Stimulated activated CD8-positive, alpha-beta memory T cell treated with anti-CD3 and anti-CD28 coated beads, Interleukin-2, amount 100 ng/mL, for 48 hours (primary cell): ENCODE measurements at places on chromosomes 16 and 17.

- no peak for DNase-seq
These were observed 7.5 kb upstream of the UMOD start for GRCh38 chr16:20359997-20360396.

GRCh38 chr17:29378500-29378899 is 11.7 kb upstream of the TAOK1 start:
- DNase-seq = no peak

GRCh38 chr17:39360537-39360936 is 40.9 kb downstream of the FBXL20 start:
- no peak for DNase-seq

DNA sequence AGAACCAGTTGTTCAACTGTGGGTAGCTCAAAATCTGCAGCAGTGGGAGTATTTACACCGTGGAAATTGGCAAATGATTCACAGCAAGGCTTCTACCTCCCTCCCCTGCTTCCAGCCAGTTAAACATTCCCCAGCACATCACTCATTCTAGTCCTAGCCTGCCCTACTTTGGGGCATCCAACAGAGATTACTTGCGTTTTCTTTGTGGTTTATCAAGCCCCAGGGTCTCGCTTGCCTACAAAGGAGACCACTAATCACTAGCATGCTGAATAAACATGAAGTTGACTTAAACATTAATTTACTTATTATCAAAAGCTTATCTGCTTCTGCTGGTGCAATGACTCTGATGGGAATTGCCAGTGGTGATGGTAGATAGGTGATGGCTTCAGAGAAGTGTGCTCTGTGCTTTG is 94.5 kb downstream of the MARF1 start:
- DNase-seq = no peak

- DNase-seq = no peak
These were observed 579.2 kb upstream of the PSMD7 start for GRCh38 chr16:73717266-73717974.

DNA sequence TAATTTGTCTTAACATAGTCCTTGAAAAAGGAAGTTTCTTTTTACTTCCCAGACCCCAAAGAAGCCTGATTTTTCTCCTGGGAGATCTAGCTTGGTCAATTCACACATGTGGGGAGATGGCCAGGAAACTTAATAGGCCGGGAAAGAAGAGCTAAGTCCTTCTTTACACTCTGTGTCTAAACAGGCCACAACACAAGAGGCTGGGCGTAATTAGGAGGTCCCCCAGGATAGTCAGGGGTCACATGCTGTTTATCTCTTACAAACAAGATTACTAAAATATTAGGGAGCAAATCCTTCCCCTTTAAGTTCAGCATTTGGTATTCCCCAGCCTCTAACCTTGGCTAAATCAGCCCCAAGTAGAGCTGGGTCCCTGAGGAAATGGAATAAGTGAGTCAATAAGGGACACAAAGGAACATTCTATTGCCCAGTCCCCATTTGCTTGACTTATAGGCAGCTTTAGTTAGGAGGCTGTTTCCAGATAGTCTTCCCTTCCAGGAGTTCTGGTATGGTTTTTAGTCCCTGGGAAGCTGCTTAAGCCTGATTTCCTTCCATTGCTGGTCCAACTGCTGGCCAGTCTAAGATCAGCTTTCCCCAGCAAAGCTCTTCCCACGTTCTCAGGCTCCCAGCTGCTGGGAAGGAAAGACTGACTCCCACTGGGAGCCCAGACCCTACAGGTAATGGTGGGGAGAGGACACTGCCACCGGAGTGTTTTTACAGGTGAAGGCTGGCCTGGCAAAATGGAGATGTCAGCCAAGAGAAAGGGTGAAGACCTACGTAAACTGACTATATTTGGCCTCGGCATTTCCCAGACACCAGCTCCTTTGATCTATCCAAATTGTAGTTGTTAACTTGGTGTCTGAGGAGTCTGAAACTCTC is 14.1 kb upstream of the HOXB9 start:
- no peak for DNase-seq

DNA sequence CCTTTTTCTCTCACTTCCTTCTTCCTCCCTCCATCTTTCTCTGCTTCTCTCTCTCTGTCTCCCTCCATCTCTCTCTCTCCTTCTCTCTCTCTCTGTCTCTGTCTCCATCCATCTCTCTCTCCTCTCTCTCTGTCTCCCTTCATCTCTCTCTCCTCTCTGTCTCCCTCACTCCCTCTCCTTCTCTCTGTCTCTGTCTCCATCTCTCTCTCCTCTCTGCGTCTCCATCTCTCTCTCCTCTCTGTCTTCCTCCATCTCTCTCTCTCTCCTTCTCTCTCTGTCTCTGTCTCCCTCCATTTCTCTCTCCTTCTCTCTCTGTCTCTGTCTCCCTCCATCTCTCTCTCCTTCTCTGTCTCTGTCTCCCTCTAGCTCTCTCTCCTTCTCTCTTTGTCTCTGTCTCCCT is 194.1 kb downstream of the GSG1L start:
- DNase-seq = no peak

DNA sequence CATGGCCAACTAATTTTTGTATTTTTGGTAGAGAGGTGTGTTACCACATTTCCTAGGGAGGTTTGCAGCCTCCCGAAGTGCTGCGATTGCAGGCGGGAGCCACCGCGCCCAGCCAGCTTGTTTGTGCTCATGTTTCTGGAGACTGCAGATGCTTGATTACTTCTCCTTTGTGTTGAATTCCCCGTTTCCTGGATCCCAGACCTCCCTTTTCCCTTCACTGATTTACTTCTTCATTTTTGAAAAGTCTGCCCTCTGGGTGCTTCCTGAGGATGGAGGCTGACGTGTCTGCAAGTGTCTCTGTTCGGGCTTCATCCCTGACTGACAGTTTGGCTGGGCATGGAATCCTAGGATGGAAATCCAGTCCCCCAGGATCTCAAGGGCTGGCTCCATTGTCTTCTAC is 7.0 kb upstream of the TRIM47 start:
- DNase-seq = no peak

DNA sequence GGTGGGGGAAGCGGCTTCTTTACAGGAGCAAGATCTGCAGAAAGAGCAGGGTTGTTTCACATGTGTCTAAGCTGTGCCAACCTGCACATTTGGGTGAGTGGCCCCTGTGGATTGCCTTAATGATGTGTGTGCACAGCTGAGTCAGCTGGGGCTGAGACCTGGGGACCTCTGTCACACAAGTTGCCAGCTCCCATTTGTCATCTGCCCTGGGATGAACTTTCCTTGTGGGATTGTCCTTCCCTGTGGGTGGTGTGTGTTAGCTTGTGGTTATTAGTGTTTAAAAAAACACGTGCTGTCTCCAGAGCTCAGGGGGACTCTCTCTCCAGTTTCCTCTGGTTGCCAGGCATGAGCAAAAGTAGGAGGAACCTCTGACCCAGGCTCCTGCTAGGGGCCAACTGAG is 400.5 kb upstream of the CCL2 start:
- DNase-seq = no peak

DNA sequence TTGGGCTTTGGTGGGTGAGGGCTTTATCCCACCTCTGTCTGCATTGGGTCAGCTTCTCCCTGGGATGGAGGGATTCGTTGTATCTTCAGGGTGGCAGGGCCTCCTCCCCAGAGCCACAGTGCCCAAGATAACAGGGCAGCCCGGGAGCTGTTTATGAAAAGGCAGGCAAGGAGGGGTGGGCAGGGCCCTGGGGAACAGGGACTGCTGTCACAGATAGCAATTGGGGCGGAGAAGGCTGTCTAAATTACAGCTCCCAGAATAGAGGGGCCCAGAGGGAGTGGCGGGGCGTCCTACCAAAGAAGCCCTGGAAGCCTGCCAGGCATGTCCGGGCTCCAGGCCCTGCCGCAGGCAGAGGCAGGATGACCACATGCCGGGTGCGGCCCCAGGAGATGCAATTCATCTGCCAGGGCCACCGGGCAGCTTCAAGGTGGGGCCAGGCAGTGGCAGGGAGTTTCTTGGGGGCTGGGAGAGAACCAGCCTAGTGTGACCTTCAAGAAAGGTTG is 18.8 kb upstream of the PHOSPHO1 start:
- DNase-seq = no peak

DNA sequence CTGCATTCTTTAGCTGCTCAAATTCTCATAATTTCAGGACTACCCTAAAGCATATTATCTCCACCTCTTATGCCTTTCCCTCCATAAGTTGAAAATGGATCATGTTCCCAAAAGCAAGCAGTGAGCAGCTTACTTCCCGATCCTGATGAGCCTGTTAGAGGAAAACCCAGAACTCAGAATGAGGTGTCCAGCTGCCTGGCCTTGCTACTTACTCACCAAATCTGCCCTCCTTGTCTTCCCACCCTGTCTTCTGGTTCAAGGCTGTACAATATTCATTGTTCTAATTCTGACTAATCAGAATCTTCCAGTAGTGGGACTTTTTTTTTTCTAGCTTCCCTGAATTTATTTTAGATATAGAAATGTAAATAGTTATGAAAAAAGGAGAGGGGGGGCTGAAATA is 10.8 kb downstream of the LYRM1 start:
- no peak for DNase-seq

DNA sequence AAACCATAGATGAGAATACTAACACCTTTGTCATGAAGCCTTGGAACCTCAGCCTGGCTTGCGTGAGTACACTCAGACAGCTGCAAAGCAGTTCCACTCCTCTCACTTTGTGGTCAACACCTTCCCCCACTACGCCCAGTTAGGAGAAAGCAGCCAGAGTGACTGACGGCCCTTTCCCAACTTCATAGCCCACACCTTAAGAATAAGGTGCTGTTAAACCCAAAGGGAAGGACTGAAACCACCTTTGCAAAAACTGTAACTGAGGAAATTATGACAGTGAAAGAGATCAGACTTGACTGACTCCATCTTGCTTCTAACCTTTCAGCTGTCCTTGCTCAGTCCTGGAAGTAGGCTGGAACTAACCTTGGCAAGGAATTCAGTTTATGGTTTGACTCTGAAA is 13.7 kb downstream of the N4BP1 start:
- peak; percentile 49 for DNase-seq

GRCh38 chr17:30253312-30253711 is 17.8 kb upstream of the SLC6A4 start:
- no peak for DNase-seq

GRCh38 chr17:40547079-40547784 is 18.0 kb downstream of the CCR7 start:
- DNase-seq = peak; percentile 60

DNA sequence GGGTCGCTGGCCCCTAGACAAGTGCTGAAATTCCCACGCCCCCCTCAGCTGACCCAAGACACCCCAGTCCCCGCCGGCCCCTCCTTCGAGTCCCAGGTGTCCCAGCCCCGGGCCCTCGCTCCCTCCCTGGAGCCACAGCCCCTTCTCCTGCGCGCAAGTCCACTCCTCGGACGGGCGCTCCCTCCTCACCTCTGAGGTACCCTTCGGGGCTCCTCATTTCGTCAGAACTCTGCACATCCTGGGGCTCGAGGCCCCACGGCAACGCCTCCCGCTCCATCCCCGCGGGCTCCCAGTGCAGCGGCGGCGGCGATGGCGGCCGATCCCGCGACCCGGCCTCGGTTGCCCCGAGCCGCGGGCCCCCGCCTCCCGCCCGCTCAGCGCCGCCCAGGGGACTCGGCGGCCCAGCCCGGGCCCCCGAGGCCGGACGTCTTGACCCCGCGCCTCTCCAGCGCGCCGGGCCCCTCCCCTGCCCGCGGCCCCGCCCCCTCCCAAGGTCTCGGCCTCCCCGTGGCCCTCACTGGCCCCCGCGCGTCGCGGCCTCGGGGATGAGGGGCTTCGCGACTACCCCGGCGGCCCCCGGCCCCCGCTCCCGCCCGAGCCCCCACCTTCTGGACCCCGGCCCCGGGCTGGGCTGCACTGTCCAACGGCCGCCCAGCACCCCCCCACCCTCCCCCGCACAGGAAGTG is at the start of gene ZNF768:
TSS of gene ZNF768 (minus strand) at position 430 of the 686 bp plus-strand sequence. CDS start at position 277, 153 bp downstream.
- peak; percentile 25 for DNase-seq

DNA sequence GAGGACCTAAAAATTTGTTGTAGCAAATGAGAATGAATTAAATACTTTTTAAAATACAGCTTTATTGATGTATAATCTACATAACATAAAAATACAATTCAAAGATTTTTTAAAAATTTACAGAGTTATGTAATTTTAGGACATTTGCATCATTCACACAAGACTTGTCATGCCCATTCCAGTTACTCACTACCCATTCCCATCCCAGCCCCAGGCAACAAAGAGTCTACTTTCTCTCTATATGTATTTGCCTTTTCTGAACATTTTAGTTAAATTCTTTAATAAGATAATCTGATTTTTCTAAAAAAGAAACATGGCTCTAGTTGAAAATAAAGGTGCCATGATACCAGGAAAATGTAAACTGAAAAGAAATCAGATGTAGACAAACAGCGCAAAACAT is 354.2 kb downstream of the PMP22 start:
- DNase-seq = no peak

GRCh38 chr16:4488499-4488967 is 12.3 kb downstream of the HMOX2 start:
- no peak for DNase-seq

GRCh38 chr16:17270111-17270510 is 200.6 kb downstream of the XYLT1 start:
- DNase-seq = no peak
